ENCODE measurements at places on chromosomes 12 and 14.

GRCh38 chr12:100720016-100720654 is 74.4 kb upstream of the ANO4 start:
- DNase-seq = peak; percentile 69

DNA sequence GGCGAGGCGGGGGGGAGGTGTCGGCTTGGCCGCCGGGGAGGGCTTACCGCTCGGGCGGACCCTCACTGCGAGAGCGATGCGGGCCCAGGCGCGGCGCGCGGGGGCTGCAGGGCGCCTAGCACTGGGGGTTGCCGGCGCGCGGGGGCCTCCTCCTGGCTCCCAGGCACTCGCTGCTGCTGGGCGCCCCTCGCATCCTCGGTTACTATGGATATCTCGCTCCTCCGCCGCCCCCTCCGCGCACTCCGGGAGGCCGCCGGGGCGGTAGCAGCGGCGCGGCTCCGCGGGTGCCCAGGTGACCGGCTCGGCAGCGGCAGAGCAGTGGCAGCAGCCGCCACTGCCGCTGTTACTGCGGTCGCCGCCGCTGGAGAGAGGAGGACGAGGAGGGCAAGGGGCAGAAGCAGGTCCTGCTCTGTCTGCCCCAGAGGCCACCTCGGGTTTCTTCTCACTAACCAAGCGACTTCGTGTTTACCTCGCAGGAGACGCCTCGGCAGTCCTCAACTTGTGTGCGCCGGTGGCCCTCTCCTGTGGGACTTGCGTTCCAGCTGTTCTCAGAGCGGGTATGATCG is 250.1 kb downstream of the APAF1 start:
- DNase-seq = peak; percentile 72

DNA sequence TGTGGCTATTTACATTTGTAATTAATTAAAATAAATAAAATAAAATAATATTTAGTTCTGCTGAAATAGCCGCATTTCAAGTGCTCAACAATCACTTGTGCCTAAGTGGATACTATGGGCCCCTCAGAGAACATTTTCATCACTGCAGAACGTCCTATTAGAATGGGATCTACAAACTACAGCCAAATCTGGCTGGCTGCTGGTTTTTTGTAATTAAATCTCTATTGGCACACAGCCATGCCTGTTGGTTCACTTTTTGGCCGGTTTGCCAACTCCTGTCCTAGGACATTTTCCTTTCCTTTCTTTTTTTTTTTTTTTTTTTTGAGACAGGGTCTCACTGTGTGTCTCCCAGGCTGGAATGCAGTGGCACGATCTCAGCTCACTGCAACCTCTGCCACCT is 9.8 kb downstream of the CCDC63 start:
- no peak for DNase-seq

DNA sequence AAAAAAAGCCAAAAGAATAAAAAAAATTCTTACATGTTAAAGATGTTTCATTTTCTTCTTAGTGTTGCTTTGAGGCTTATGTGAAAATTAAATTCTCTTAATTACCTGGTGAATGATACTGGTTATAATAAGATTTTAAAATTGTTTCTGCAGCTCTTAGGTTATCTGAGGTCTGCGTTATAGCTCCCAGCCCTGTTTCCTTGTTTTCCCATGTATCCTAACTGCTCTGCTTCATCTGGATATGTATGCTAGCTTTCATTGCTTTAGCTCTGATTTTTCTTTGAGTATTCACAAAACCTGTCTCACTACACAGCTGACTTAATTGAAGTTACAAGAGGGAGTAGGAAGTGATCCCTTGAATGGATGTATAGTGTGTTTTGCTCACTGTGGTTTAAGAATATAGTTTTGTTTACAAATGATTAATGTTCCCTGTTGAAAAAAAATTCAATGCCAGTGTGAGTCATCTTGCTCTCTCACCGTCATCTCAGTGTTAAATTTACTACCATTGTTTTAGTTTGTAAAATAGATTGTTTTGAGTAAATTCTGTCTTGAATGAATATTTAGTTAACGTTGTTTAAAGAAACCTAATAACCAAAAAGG is 26.8 kb downstream of the CPSF6 start:
- no peak for DNase-seq

DNA sequence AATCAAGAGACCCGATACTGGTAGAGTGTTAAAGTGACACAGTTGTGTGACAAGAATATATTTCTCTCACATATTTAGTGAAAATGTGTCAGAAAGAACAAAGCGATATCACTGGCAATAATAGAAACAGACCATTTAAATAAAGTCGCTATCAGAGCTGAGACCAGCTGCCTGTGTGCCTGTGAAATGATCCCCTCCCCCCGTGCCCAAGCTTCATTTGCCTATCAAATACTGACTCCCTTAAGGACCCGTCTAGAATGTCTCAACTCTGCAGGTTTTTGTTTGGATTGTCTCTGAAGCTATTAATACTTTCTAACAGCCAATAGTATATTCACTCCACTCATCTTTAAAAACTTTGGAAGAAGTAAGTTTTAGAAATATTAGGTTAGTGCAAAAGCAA is 98.9 kb downstream of the EGLN3 start:
- no peak for DNase-seq

GRCh38 chr12:111437816-111438454 is 32.2 kb downstream of the SH2B3 start:
- peak; percentile 60 for DNase-seq

DNA sequence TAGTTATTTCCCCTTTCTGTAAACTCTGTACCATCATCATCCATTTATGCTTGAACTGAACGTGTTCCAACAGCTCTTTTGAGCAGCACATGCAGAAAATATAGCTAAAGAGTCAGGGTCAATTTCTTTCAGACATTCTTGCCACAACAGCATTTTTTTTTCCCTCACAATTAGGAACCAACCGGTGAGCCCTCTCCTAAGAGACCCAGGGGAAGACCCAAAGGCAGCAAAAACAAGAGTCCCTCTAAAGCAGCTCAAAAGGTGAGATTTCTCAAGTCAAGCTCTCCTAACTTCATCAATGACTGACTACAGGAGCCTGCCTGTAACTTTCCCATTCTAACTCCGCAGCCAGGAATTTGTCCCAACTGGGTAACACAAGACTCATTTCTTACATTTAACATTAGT is 3.5 kb downstream of the HMGA2 start:
- DNase-seq = peak; percentile 60

DNA sequence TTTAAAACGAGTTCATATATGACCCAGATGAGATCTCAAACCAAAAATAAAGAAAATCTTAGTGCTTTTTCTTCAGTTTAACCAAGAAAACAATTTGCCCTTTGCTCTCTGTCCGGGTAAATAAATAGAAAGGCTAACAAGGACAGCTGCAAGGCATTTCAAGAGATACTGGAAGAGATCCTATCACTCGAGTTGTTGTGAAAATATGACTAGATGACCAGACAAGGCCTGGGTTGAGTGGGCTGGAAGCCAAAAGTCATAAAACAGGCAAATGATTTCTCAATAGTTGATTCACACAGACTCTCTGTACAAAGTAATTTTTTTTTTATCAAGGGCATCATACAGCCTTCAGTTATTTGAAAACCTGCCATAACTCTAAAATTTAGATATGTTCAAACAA is 55.9 kb upstream of the AVPR1A start:
- DNase-seq = no peak

- no peak for DNase-seq
These were observed 176.8 kb downstream of the APAF1 start for GRCh38 chr12:98821866-98822265.

DNA sequence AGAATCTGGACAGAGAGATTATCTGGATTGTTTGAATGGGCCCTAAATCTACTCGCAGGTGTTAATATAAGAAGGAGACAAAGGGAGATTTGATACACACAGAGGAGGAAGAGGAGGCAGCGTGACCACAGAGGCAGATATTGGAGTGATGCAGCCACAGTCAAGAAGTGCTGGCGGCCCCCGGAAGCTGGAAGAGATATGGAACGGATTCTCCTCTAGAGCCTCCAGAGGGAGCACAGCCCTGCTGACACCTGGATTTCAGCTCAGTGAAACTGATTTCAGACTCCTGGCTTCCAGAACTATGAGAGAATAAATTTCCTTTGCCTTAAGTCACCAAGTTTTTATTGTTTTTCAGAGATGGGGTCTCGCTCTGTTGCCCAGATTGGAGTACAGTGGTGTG is 9.2 kb upstream of the TC2N start:
- no peak for DNase-seq

- DNase-seq = no peak
These were observed 211.5 kb upstream of the C14orf180 start for GRCh38 chr14:104367866-104368750.

GRCh38 chr12:131132118-131132892 is 178.6 kb downstream of the ADGRD1 start:
- DNase-seq = peak; percentile 95

DNA sequence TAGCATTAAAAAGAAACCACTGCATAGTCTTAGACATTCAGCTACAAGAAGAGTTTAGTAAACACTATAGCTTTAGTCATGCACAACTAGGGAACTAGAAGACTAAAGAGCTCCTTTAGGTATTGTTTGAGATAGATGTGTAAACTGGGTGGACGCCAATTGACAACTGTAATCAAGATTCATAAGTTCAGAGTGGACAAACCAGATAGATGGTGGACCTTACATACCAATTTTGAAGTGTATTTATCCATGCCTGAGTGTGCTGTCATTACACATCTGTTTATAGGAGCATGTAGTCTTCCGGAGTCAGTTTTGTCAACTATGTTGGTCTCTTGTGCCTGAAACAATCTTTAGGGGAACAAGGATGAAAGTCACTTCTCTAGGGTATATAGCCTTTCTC is 96.6 kb downstream of the LMO3 start:
- DNase-seq = no peak

GRCh38 chr14:69191340-69192111 is at the start of gene EXD2:
Gene EXD2 (plus strand): TSS chr14:69191498. CDS start chr14:69209471, 17,973 bp downstream.
- DNase-seq = peak; percentile 97

DNA sequence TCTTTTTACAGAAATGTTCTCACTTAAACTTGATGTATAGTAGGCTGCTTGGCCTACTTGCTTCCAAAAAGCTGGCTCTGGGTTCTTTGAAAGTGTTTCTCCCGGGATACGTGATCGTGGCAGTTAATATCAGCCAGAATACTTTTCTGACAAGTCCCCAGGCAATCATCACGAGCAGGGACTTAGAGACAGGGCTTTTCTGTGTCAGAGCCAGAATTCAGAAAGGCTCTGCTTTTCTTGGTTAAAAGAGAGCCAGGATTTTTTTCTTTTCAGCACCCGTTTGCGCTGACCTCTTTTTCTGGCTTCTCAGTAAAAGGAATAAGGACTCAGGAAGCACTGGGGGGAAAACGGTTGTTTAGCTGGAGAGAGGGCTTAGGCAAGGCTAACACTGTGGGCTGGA is 57.8 kb upstream of the ARHGAP5 start:
- DNase-seq = no peak

DNA sequence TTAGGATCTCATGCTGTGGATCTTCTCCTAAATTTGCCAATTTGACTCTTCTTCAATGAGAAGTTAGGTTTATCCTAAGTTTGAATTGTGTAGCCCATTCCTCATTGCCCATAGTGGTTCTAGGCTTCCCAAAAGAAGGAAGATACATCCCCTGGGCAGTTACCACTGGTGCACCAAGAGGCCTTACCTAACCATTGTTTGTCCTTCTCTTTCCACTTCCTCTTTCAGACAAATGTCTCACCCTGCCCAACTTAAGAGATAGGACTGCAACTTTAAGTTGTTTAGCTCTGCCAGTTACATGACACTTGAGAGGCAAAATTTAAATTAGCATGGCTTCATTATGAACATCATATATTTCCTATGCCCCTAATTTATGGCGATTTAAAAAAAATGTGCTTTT is 9.4 kb upstream of the KCNH3 start:
- no peak for DNase-seq

DNA sequence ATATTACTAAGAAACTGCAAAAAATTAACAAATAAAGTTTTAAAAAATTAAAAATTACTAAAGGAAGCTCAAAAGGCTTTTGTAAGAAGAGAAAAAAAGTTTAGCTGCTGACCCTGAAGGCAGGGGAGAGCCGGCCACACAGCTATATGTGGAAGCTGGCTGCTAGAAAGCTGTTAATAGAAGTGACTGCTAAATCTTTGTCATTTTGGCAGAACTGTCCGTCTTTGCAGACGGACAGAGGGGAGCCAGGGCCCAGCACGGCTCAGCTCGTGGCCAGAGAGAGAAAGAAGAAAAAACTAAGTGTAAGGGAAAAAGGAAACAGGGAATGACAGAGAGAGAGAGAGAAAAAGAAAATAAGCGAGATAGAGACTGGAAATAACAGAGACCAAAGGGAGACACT is 27.9 kb downstream of the PRMT8 start:
- peak; percentile 25 for DNase-seq

DNA sequence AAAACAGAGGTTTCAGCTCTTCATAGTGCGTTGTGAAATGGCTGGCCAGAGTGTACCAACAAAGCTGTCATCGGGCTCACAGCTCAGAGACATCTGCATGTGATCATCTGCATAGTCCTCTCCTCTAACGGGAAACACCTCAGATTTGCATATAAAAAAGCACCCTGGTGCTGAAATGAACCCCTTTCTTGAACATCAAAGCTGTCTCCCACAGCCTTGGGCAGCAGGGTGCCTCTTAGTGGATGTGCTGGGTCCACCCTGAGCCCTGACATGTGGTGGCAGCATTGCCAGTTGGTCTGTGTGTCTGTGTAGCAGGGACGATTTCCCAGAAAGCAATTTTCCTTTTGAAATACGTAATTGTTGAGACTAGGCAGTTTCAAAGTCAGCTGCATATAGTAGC is 14.3 kb upstream of the PAPLN start:
- no peak for DNase-seq

- no peak for DNase-seq
These were observed 69.0 kb upstream of the REP15 start for GRCh38 chr12:27627123-27627852.

GRCh38 chr14:69288011-69288771 is 28.2 kb downstream of the GALNT16 start:
- DNase-seq = no peak

DNA sequence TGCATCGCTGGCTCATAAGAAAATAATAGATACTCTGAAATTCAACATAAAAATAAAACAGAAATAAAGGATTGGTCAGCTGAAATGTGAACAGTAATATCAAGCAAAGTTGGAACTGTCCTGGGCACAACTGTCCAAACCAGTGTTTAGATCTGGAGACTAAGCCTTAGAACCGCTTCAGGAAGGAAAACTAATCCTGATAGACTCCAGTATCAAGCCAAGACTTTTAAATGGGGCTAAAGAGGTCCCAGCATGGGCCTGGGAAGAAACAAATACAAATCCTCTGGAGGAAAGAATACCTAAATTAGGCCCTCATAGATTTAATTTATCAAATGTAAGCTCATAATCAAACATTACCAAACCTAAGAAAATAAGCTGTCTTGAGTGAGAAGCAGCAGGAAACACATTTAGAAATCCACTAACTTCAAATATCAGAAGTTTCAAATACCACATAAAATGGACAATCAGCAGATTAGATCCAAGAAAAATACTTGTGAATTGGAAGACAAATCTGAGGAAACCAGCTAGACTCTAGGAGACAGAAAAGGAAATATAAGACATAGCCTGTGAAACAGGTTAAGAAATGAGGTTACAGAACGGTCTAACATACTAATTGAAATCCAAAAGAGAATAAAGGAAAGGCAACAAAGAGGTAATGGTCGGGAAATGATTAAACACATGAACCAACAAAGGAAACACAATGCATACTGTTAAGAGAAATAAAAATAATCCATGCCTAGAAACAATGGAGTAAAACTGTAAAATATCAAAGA is 27.6 kb downstream of the SCAF11 start:
- no peak for DNase-seq

GRCh38 chr14:68140076-68140741 is 320.6 kb downstream of the RAD51B start:
- peak; percentile 91 for DNase-seq

Measured in islet precursor cell (in vitro differentiated cells).